ENCODE measurements at places on chromosomes 1 and 21.

DNA sequence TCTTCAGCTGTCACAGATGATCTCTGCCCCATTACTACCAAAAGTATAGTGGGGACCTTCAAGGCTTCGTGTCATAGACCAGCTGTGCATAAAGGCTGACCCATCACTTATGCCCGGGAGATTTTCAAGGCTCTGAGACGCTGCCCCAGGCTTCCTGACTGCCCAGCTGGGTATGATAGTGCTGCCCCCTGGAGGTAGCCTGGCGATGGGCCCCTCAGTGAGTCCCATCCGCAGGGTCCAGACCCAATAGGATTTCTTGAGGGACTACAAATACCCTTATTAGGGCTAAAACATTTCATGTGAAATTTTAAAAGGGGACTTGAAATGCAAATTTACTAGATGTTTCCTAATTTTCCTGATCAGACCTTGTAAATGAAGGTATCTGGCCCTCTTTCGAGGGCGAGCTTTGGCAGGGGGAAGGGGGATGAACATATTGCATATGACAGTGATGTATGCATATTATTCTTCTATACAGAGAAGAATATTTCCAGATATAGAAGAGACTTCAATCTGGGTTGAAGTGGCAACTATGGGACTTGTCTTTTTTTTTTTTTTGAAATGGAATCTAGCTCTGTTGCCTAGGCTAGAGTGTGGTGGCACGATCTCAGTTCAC is 11.7 kb upstream of the FCMR start:
- DNase-seq: peak; percentile 61

DNA sequence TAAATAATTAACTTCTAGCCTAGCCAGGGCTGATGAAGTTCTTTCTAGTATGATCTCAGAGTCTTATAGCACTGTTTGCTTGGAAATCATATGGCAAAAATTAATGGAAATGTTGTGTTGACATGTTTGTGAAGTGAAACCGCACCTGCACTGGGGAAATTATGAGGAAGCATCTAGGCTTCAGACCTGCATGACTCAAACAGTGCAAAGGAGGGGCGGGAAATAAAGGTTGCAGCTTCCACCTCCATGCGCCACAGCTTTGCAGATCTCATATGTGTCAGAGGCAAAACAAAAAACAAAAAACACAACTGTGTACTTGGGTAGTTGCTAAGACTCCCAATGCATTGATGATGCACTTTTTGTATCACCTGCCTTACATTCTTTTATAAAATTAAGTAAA is 1080.6 kb downstream of the PLA2G4A start:
- no peak for DNase-seq

GRCh38 chr1:6942990-6943389 is 157.7 kb downstream of the CAMTA1 start:
- DNase-seq: no peak

- DNase-seq: no peak
These were observed 108.9 kb downstream of the NOS1AP start for GRCh38 chr1:162178432-162178831.

DNA sequence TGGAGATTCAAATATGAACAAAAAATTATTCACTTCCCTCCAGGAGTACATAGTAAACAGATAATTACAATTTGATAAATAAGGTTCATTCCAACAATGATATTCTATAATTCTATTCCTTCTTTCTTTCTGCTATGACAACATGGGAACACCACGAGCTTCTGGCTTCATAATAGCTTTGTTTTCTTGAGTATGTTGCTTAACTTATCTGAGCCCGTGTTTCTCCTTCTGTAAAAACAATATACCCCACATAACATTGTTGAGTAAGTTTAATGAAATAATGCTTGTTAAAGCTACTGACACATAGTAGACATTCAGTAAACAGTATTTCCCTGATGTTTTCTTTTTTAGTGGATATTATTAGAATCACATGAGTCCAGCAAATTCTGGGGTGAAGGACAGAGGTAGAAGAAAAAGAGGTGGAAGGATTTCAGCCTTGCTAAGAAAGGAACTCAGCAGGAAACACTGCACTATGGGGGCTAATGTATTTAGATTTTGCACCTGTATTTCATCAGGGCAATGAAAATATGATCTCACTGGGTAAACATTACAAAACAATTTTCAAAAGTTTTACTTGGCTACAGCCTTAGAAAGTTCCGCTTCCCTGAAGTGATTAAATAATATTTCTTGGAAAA is 430.8 kb upstream of the C1orf87 start:
- no peak for DNase-seq

- DNase-seq: peak; percentile 7
These were observed 70.1 kb upstream of the CASZ1 start for GRCh38 chr1:10866321-10867093.

GRCh38 chr21:42737951-42738590 is 84.7 kb downstream of the PDE9A start:
- DNase-seq: no peak

GRCh38 chr1:78617615-78618026 is 2.6 kb upstream of the IFI44L start:
- peak; percentile 39 for DNase-seq

GRCh38 chr1:61973100-61973837 is 221.4 kb upstream of the L1TD1 start:
- DNase-seq: no peak

GRCh38 chr1:88043834-88044233 is 640.2 kb upstream of the PKN2 start:
- DNase-seq: no peak

- no peak for DNase-seq
These were observed 6.1 kb downstream of the PRXL2B start for GRCh38 chr1:2592672-2593071.

GRCh38 chr1:154454386-154455120 is 47.5 kb upstream of the TDRD10 start:
- DNase-seq: no peak

- DNase-seq: no peak
These were observed 118.0 kb upstream of the BARHL2 start for GRCh38 chr1:90834886-90835660.

DNA sequence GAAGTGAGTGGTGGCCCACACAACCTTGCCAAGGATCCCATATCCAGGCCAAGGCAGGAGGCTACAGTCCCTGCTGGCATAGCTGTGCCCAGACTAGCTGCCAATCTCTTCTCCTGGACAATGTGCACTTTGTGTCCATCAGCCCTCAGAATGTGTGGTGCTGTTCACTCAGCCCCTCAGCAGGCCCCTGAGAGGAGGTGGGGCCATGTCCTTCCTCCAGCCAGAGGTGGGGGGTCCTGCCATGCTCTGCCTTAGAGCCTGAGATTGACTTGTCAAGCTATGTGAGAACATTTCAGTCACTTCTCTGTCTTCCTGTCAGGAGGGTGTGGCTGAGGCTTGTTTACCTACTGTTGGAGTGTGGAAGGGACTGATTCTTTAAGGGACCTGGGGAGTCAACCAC is 1.4 kb downstream of the NCF2 start:
- no peak for DNase-seq

DNA sequence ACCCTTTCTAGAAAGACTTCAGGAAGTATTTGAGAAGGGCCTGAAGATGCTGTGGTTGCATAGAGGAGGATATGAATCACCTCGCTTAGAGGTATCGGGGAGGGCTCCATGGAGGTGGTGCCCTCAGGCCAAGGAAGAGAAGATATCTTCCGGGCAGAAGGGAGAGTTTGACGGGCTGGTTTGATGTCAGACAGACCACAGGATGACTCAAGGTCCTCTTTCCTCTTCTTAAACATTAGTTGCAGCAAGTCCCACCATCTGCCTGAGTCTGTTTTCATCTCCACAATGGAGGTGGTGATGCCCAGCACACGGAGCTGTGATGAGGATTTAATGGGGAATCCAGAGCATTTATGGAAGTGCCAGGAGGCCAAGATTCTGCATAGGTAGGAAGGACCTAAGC is 25.1 kb upstream of the RUNX3 start:
- DNase-seq: no peak

GRCh38 chr1:234500269-234500668 is 21.3 kb upstream of the TARBP1 start:
- no peak for DNase-seq

- no peak for DNase-seq
These were observed 49.6 kb downstream of the SLC66A1 start for GRCh38 chr1:19361611-19362147.

DNA sequence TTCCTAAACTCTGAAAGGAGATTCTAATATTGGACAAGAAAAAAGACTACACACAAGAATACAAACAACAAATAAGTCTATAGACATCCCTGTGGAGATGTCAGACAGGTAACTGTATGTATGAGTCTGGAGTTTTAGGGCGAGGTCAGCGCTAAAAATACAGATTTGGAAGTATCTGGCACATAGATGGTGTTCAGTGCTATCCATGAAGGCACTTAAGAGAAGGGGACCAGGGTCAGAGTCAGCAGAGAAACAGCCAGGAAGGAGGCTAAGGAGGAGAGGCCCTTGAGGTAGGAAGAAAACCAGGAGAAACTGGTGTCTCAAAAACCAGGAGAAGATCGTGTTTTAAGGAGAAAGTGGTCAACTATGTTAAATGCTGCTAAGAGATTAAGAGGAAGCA is 18.1 kb downstream of the ZMPSTE24 start:
- no peak for DNase-seq

GRCh38 chr1:100580446-100580845 is 42.5 kb downstream of the GPR88 start:
- DNase-seq: no peak

DNA sequence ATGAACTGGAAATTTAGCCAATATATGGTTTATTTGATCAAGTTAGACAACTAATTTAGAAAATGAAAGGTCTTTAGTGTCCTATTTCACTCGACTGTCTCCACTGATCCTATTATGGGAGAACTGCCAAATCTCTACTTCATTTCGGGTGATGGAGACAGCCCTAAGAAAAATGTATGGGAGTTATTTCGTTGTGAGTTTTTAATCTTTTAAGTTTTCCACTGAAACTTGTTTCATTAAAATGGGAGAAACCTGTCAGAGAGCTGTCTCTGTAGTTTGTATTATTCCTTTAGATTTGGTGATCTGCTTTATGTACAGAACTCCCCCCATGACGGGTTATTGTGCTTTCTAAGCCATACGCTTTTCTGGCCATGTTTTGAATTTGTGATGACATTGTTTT is 899.7 kb downstream of the ADGRL2 start:
- DNase-seq: no peak

GRCh38 chr21:36141513-36141925 is 6.6 kb downstream of the CBR3 start:
- DNase-seq: peak; percentile 85

GRCh38 chr1:95790136-95790535 is 556.1 kb downstream of the RWDD3 start:
- DNase-seq: no peak

DNA sequence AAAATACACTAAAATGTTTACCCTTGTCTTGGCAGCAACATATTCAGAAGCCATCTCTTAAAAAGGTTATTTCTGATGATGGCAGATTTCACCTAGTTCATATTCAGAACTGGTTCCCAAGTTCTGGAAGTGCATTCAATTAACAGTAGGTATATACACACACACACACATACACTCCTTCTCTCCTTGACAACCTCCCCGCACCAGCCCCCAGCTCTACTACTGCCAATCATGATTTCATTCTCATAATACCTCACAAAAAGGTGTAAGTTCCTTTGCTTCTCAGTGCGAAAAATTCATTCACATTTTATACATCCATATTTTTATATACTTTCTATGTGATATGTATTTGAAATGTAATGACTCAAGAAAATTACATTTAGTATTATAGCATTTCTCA is 228.1 kb upstream of the ST6GALNAC5 start:
- DNase-seq: no peak

GRCh38 chr1:178725466-178726086 is 532 bp downstream of the RALGPS2 start:
- peak; percentile 11 for DNase-seq

DNA sequence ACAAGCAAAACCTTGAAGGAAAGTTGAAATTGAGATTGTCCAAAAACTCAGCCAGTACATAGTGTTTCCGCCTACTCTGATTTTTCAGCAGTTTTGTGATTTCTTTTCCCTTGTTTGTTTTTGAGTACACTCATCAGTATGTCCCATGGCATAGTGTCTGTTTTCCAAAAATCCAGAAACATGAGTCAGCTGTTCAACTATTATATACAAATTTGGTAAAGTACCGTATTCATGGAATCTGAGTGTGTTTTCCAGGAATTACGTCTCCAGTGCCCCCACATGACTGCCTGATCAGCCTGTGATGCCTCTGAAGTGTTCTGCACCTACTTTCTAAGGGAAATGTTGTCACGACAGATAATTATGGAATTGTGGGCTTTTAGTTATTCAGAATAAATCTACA is 186.8 kb downstream of the LTN1 start:
- DNase-seq: no peak
